NCI-H524 treated with DMSO at 0.1 percent for 48 hours (cell line): ENCODE measurements at places on chromosomes 11 and 22.

- no peak for DNase-seq
Measured at GRCh38 chr11:61059260-61059752, 43.0 kb upstream of the CD5 start.

DNA sequence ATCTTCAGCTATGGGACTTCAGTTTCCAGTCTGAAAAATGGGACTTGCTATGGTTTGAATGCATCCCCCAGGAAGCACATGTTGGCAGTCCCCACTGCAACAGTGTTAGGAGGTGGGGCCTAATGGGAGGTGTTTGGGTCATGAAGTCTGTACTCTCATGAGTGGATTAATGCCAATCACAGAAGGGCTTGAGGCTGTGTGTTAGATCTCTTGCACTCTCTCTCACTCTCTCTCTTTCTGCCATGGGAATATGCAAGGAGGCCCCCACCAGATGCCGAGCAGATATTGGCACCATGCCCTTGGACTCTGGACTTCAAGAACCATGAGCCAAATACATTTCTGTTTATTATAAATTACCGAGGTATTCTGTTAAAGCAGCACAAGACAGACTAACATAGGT is 7.8 kb upstream of the AP1B1 start:
- no peak for DNase-seq

- DNase-seq, result no peak
Measured at GRCh38 chr11:85988780-85989179, 80.1 kb downstream of the PICALM start.

- no peak for DNase-seq
Measured at GRCh38 chr22:47775191-47775590, 1012.7 kb downstream of the TBC1D22A start.

- DNase-seq, result no peak
Measured at GRCh38 chr11:133403900-133404299, 128.4 kb downstream of the OPCML start.
